ENCODE measurements at places on chromosomes 1 and 21.

DNA sequence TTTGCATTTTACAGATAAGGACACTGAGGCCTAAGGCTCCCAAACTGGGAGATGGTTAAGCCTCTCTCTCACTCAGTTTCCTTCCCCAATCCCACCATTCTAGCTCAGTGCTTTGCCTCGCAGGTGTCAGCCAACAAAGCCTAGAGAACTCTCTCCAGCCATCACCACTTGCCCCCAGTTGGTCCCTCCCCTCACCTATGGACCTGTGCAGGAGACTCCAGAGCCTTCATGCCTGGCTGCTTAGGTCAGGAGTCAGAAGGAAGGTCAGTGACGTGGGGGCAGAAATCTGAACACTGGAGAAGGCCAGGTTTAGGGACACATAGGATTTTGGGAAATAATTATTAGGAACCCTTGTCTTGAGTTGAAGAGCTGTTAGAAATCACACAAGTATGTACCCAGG is 295.3 kb downstream of the PTPRU start:
- no peaks in the 10 kb centered on the region for H3K36me3 ChIP-seq
- DNase-seq, result no peak
- H3K4me3 ChIP-seq, result no peak overlapping the region
- H3K4me1 ChIP-seq, result no peaks in the 10 kb centered on the region

DNA sequence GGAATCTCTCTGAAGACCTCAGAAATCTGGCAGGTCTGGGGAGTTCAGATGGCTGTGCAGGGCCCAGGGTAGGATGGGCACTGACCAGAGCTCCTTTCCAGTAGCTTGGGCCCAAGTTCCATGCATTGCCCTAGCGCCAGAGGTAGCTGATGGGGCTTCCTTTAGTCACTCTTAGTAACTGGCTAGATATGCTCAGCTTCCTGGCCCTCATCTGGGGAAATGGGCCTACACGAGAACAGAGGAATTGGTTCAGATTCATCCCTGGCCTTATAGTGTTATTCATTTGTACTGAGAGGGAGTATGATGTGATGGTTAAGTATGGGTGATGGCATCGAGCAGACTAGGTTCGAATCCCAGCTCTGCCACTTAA is 15.5 kb upstream of the PSMB2 start:
- no peaks in the 10 kb centered on the region for H3K4me1 ChIP-seq
- no peaks in the 10 kb centered on the region for H3K36me3 ChIP-seq
- no peak overlapping the region for H3K4me3 ChIP-seq
- H3K27me3 ChIP-seq, result peaks cover 7% of the 10 kb centered on the region
- no peak overlapping the region for H3K27ac ChIP-seq

- H3K4me1 ChIP-seq, result peaks cover 4% of the 10 kb centered on the region
- no peak for DNase-seq
- no peak overlapping the region for H3K4me3 ChIP-seq
- H3K27ac ChIP-seq, result no peak overlapping the region
These were observed 13.2 kb upstream of the SLC2A1 start for GRCh38 chr1:42971841-42972291.

- peaks cover 8% of the 10 kb centered on the region for H3K4me1 ChIP-seq
- peaks cover 40% of the 10 kb centered on the region for H3K36me3 ChIP-seq
- no peak overlapping the region for H3K27ac ChIP-seq
- no peak overlapping the region for H3K4me3 ChIP-seq
These were observed 10.9 kb upstream of the UBR4 start for GRCh38 chr1:19220991-19221390.

GRCh38 chr21:40938611-40939010 is 91.7 kb upstream of the DSCAM start:
- no peak for DNase-seq
- peaks cover 4% of the 10 kb centered on the region for H3K27me3 ChIP-seq
- no peak overlapping the region for H3K4me3 ChIP-seq
- H3K4me1 ChIP-seq, result no peaks in the 10 kb centered on the region
- no peaks in the 10 kb centered on the region for H3K36me3 ChIP-seq
- H3K27ac ChIP-seq, result no peak overlapping the region

DNA sequence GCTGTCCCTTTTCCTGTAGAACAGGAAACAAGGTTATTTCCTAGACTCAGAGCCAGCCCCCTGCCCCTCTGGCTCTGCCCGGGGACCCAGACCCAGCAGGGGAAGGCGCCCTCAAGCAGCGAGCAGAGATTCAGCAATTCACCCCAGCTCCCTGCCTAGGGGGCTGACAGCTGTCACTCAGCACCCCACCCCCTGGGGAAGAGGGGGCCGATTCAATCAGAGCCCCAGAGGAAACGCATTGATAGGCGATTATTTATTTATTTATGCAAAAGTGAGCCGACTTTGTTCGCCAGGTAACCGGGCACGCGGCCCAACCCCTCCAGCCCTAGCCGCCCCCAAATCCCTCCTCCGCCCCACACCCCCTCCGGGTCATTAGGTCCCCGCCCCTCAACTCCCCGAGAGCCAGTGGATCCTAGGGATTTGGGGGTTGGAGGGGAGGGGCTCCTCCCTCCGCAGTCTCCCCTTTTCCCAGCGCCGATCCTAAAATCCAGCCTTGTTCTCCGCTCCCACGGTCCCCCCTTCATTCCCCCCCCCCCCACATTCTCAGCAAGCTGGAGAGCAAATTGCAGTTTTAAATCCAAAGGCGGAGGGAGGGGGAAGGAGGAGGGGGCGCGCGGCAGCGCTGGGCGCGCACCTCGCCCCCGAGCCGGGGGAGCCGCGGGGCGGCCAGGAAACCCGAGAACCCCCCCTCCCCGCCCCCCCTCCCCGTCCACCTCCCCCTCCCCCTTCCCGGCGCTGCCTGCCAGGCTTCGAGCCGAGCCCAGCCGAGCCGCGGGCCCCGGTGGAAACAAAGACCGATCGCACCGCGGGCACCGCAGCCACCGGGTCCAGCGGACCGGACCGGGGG is 1.3 kb downstream of the AHDC1 start:
- H3K4me3 ChIP-seq, result peak overlapping the region; percentile 80
- H3K27ac ChIP-seq, result peak overlapping the region; percentile 63
- DNase-seq, result no peak
- no peaks in the 10 kb centered on the region for H3K27me3 ChIP-seq

DNA sequence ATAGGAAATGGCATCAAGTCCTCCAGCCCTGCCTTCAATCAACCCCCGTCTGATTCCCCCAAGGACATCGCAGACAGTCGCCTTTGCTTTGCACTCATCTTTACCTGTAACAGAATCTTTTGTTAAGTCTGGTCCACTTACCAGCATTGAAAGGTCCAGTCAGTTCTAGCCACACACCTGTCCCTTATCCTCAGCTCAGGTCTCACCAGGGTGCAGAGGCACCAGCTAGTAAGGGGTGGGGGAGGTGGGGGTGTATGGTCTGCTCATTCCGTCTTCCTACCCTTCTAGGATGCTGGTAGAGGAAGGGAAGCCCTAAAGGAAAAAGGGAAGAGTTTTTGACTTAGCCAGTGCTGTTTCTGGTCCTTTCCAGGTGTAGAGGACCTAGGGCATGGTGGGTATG is 427.7 kb downstream of the MATN1 start:
- no peak overlapping the region for H3K4me3 ChIP-seq
- peaks cover 11% of the 10 kb centered on the region for H3K27me3 ChIP-seq
- no peaks in the 10 kb centered on the region for H3K36me3 ChIP-seq

DNA sequence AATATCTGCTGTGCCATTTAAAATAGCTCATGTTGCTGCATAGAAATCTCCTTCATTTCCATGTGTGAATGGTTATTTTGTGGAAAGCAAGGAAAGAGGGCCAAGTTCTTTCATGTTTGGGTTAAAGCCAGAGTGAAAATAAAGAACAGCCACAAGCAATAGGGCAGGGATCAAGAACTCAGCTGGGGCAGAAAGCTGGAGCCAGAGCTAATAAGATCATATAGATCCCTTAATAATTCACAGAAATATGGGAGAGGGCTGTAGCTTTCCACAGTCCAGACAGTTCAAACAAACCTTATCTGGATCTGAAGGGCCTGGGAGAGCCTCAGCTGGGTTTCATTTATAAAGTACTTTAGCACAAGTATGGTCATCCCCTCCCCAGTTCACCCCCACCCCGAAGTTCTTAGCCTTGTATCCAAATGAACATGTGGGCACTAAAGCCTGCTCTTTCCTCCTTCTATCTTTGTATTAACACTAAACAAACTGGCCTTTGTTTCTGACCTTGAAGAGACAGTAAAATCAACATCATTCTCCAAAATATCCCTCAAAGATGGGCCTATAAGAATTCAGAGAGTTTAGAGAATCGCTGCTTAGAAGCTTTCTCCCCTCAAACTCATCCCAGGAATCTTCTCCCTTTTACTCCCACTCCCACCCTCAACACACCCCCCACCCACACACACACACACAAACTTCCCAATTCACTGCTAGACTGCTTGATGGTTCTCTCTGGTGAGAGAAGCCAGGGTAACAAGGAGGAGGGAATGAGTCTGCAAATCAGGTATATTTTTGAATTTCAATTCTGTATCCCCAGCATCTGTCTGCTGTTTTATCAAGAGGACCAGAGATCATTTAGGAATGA is 41.7 kb downstream of the UTP25 start:
- H3K36me3 ChIP-seq, result peaks cover 1% of the 10 kb centered on the region
- no peak overlapping the region for H3K27ac ChIP-seq
- no peak for DNase-seq
- peaks cover 12% of the 10 kb centered on the region for H3K27me3 ChIP-seq

DNA sequence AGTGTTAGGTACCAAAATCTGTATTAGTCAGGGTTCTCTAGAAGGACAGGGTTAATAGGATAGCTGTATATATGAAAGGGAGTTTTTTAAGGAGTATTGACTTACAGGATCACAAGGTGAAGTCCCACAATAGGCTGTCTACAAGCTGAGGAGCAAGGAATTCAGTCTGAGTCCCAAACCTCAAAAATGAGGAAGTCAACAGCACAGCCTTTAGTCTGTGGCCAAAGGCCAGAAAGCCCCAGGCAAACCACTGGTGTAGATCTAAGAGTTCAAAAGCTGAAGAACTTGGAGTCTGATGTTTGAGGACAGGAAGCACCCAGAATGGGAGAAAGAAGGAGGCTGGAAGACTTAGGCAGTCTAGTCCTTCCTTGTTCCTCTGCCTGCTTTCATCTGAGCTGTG is 487.5 kb upstream of the CHRM3 start:
- H3K27ac ChIP-seq, result no peak overlapping the region
- no peak for DNase-seq
- no peaks in the 10 kb centered on the region for H3K36me3 ChIP-seq
- H3K4me1 ChIP-seq, result no peaks in the 10 kb centered on the region
- H3K27me3 ChIP-seq, result no peaks in the 10 kb centered on the region

- H3K27me3 ChIP-seq, result peaks cover 25% of the 10 kb centered on the region
- no peak overlapping the region for H3K4me3 ChIP-seq
- DNase-seq, result no peak
- peaks cover 10% of the 10 kb centered on the region for H3K4me1 ChIP-seq
- H3K36me3 ChIP-seq, result no peaks in the 10 kb centered on the region
These were observed 7.6 kb downstream of the SIM2 start for GRCh38 chr21:36706482-36706852.

DNA sequence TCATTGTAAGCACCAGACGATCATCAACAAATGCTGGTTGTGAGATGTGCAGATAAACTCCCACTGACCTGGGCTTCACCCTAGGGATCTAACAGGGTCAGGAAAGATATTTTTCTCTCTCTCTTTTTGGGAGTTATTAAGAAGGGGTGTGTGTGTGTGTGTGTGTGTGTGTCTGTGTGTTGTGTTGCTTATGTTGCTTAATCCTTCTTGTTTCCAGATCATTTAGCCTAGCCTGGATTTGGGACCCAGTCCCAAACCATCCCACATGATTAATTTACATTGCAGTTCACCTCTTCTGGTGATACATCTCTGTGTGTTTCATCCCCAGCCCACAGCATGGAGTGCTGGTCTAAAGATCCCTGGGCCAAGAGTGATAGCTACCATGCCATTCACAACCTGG is 122.8 kb upstream of the IPO9 start:
- peaks cover 3% of the 10 kb centered on the region for H3K27me3 ChIP-seq
- no peak overlapping the region for H3K4me3 ChIP-seq
- H3K27ac ChIP-seq, result no peak overlapping the region
- no peak for DNase-seq
- peaks cover 4% of the 10 kb centered on the region for H3K36me3 ChIP-seq

- no peak overlapping the region for H3K27ac ChIP-seq
- H3K27me3 ChIP-seq, result no peaks in the 10 kb centered on the region
- DNase-seq, result no peak
- H3K4me3 ChIP-seq, result no peak overlapping the region
- no peaks in the 10 kb centered on the region for H3K36me3 ChIP-seq
These were observed 11.4 kb downstream of the FAM89A start for GRCh38 chr1:231028682-231029081.

DNA sequence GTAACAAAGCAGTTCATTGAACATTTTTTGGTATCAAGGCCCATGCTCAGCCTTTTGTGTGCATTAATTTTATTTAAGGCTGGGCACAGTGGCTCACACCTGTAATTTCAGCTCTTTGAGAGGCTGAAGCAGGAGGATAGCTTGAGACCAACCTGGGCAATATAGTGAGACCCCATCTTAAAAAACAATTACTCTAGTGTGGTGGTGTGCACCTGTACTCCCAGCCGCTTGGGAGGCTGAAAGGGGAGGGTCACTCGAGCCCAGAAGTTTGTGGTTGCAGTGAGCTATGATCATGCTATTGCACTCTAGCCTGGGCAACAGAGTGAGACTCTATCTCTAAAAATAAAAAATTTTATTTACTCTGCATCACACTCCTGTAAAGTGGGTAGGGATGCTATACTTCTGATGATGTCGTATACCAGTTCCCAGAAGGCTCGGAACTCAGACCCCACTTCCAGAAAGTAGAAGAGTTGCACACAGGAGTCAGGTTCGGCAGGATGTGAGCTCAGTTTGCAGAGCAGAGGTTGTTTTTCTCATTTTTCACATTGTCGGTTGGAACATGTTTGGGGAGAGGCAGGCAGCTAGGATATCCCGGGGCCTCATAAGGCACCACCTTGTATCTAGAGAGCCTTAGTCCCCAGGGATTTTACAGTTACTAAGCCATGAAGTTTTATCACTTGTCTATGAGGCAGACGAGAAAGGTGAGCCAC is 144.6 kb downstream of the GALNT2 start:
- H3K36me3 ChIP-seq, result peaks cover 2% of the 10 kb centered on the region
- peak overlapping the region; percentile 74 for H3K27ac ChIP-seq
- H3K4me1 ChIP-seq, result peaks cover 53% of the 10 kb centered on the region

DNA sequence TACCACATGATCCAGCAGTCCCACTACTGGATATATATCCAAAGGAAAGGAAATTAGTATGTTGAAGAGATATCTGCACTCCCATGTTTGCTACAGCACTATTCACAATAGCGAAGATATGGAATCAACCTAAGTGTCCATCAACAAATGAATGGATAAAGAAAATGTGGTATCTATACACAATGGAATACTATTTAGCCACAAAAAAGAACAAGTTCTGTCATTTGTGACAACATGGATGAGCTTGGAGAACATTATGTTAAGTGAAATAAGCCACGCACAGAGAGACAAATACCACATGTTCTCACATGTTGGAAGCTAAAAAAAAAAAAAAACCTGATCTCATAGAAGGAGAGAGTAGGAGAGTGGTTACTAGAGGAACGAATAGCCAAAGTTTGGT is 17.7 kb downstream of the ATPAF1 start:
- H3K4me1 ChIP-seq, result no peaks in the 10 kb centered on the region
- H3K4me3 ChIP-seq, result no peak overlapping the region
- H3K27ac ChIP-seq, result no peak overlapping the region
- no peaks in the 10 kb centered on the region for H3K27me3 ChIP-seq
- H3K36me3 ChIP-seq, result peaks cover 35% of the 10 kb centered on the region
- DNase-seq, result no peak
